ENCODE measurements at places on chromosomes 7 and 10. TPM values are rescaled to one million over a fixed set of nuclear protein-coding genes. Genes with fewer than 3 reads are reported as not detected.

DNA sequence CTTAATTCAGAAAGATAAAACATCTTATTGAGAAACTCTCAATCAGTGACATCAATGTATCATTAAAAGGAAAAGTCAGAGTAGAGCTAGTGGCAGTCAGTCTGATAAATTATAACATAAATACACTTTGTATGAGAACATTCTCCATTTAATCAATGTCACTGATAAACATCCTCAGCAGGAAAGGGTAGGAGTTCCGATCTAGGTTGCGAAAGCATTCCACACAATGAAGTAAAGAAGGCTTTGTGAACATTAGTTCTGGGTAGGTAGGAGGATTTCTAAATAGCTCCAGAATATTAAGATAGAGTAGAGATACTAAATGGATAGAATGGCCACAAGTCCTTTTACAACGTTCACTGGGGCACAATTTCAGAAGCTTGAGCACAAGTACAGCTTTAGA lies 179.7 kb upstream of the MALRD1 start:
- no peak for DNase-seq

DNA sequence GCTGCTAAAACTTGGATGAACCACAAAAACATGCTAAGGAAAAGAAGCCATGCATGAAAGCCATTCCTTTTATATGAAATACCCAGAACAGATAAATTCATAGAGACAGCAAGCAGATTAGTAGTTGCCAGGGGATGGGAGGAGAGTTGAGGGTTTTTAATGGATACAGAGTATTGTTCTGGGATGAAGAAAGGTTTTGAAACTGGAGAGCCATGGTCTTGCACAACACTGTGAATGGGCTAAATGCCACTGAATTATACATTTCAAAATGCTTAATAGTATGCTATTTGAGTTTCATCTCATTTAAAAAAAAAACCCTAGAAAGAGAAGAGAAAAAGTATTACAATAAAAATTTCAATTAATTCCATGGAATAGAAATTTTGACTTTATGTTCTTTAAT lies 154.3 kb downstream of the GNAT3 start:
- no peak for DNase-seq

GRCh38 chr7:105112440-105113418 lies 98.7 kb downstream of the KMT2E start:
- DNase-seq = no peak

GRCh38 chr10:84267503-84268126 lies 22.8 kb downstream of the RGR start:
- peak; percentile 42 for DNase-seq

THSD7A gene
- total RNA-seq = 5.5 TPM

GRCh38 chr10:95319239-95319638 lies 28.4 kb upstream of the PDLIM1 start:
- no peak for DNase-seq

GSDME gene
- total RNA-seq = 18.9 TPM

PAX2 gene
- total RNA-seq = 1.0 TPM

DNA sequence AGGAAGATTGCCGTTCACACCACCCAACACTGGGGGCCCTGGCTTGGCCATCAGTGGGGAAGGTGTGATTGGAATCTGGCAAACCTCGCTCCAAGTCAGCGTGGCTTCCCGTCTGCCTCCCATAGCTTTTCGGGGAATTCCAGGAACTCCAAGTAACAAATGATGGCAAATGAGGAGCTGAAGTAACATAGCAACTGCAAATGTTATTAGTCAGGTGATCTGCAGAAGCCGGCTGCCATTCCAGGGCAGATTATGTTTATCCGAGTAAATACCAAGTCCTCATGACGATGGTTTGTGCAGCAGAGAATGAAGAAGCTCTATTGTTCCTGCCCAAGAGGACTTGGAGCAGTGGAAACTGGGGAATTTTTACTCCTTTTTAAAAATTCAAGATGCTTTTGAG lies 270.5 kb upstream of the PODXL start:
- no peak for DNase-seq

MOGAT3 gene
- not detected for total RNA-seq

Data from neural crest cell (in vitro differentiated cells).